ENCODE measurements at places on chromosomes 3 and 15.

DNA sequence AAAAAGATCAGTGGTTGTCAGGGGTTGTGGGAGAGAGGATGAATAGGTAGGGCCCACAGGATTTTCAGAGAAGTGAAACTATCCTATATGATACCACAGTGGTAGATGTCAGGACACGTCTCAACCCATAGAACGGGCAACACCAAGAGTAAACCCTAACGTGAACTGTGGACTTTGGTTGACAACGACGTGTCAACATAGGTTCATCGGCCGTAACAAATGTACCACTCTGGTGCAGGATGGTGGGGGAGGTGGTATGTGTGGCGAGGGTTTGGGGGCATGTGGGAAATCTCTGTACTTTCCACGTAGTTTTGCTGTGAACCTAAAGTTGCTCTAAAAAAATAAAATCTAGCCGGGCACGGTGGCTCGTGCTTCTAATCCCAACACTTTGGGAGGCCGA lies 13.0 kb upstream of the PIGZ start:
- no peak for DNase-seq

- no peak for DNase-seq
Observed at GRCh38 chr3:150762662-150763121, 277 bp downstream of the SIAH2 start.

DNA sequence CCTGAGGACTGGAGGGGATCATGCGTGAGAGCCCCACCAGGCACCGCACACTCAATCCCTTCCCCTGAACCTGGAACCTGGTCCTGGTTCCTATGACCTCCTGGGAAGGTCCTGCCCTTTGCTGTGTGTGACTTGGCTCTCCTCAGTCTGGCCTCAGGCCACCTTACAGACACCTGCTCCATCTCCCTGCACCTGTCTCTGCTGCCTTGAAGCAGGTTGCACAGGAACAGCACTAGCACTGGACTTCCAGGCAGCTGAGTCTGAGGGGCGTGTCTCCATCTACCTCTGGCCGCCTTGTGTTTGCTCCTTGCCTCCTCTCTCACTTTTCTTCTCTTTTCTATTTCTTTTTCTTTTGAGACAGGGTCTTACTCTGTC lies 15.4 kb downstream of the PSTPIP1 start:
- no peak for DNase-seq

GRCh38 chr15:38688761-38689160 lies 124.1 kb upstream of the RASGRP1 start:
- no peak for DNase-seq
